Activated naive CD8-positive, alpha-beta T cell treated with anti-CD3 and anti-CD28 coated beads, Interleukin-2, amount 50 U/mL, for 24 hours (primary cell): ENCODE measurements at places on chromosomes 13 and 19.

GRCh38 chr13:46624353-46624752 is 71.4 kb downstream of the LRCH1 start:
- no peak for DNase-seq

DNA sequence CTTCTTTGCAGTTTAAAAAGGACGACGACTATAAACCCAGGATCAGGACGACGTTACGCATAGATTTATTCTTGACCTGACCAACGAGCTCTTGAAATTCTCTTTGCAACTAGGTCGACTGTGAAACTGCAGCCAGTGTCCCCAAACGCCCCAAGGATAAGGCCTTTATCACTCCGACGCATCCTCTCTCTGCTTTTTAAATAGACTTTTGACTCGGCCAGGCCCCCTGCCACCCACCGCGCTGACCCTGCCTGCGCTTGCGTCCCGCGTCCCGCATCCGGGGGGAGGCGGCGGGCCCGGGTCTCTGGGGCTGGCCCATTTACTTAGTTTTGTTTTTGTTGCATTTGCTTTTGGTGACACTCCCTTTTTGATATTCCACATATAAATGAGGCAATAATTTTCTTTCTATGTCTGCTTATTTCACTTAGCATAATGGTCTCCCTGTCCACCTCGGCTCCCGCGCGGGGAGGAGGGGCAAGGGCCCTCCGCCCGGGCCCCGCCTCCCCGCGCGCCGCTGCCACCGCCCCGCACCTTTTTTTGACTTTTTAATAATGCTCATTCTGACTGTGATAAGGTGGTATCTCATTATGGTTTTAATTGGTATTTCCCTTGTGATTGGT is 17.4 kb downstream of the RB1 start:
- DNase-seq = no peak

DNA sequence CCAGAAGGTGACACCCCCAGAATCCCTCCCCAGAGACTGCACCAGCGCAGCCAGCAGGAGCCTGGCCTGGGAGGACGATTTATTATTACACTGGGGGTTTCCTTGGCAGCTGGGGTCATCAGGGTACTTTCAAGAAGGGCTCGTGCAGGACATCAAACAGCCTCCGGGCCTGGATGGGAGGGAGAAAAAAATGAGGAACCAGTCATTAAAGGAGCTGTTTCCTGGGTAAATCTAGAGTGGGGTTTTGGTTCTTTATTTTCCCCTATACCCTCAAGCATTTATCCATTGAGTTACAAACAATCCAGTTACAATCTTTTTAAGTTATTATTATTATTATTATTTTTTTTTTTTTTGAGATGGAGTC is 3.1 kb downstream of the POLR1G start:
- DNase-seq = no peak

DNA sequence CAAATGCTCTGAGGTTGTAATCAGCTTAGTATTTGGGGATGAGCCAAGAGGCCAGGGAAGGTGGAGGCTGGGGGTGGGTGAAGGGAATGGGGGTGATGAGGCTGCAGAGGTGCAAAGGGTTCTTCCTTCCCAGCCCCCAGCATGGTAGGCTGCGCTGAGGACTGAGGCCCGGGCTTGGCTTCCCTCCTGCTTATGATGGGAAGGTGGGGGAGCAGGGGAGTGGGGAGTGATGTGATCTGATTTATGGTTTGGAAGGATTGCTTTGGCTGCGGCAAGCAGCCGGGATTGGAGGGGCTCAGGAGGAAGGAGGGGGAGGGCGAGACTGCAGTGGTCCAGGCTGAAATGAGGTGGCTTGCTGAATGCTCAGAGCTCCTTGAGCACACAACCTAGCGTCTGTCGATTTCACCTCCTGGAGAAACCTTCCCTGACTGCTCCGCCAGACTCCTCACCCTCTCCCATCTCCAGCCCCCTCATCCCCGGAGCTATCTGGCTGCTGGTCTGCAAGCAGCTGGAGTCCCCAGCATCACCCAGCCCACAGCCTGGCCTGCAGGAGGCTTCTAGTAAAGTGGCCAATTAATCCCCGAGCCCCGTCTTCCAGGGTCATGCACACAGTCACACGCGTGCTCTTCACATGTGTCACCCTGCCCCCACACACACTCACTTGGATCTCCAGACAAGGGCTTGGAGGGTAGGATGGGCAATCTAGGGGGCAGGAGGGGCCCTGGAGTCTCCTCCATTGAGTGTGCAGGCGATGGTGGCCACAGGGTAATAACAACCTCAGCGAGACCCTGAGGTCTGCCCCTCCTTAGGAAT is 757 bp upstream of the CLEC11A start:
- DNase-seq = no peak

DNA sequence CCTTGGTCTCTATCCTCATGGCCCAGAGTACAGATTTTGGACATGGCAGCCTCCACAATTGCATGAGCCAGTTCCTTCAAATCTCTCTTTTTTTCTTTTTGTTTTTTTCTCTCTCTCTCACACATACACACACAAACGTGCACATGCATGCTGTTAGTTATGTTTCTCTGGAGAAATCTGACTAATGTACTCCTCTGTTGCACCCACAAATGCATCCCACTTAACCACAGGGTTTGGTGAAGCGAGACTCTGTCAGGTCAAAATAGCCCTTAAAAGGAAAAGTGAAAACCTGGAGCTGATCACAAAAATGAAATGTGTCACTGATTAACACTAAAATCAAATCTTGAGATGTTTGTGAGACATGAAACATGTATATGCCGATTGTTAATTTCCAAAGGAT is 374.6 kb upstream of the ARGLU1 start:
- no peak for DNase-seq

GRCh38 chr19:1470305-1471009 is 8.6 kb downstream of the C19orf25 start:
- peak; percentile 69 for DNase-seq

GRCh38 chr13:31827707-31828106 is 88.4 kb downstream of the RXFP2 start:
- DNase-seq = no peak
